Ovary (tissue), 10 donors: ENCODE measurements at places on chromosomes 16 and 17. TPM values are rescaled to one million over a fixed set of nuclear protein-coding genes. Genes with fewer than 3 reads are reported as not detected.

- no peak overlapping the region for H3K27ac ChIP-seq
- H3K36me3 ChIP-seq: no peaks in the 10 kb centered on the region
- no peak for DNase-seq
- H3K27me3 ChIP-seq: no peaks in the 10 kb centered on the region
- no peaks in the 10 kb centered on the region for H3K4me1 ChIP-seq
Measured at GRCh38 chr17:32604966-32605365, 118.2 kb downstream of the CDK5R1 start.

DNA sequence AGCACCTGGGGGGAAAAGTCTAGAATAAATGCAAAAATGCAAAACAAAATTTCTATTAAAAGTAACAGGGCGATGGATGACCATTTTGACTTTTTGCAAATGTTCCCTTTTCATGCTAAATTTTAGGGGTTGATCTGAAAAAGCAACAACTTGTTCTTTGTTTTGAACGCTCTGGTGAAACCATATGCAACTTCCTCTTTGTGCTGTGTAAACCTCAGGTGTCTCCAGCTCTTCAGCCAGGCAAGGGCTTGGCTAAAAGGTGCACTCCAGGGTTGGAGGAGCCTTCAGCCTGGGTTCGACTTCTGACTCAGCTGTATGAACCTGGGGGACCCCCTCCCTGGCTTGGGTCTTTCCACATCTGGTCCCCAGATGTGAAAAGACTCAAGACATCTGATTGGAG, 9.5 kb downstream of the IRF8 start:
- H3K27ac ChIP-seq: no peak overlapping the region
- DNase-seq: no peak
- peaks cover 6% of the 10 kb centered on the region for H3K4me1 ChIP-seq
- no peaks in the 10 kb centered on the region for H3K36me3 ChIP-seq

Gene SNF8
- polyA plus RNA-seq: 73.1 TPM

- H3K4me1 ChIP-seq: peaks cover 9% of the 10 kb centered on the region
- DNase-seq: no peak
- H3K27ac ChIP-seq: no peak overlapping the region
- H3K4me3 ChIP-seq: no peak overlapping the region
Measured at GRCh38 chr17:38458521-38458920, 30.3 kb downstream of the ARHGAP23 start.

Gene HSPB9
- not detected for polyA plus RNA-seq

Gene GCGR
- polyA plus RNA-seq: not detected

DNA sequence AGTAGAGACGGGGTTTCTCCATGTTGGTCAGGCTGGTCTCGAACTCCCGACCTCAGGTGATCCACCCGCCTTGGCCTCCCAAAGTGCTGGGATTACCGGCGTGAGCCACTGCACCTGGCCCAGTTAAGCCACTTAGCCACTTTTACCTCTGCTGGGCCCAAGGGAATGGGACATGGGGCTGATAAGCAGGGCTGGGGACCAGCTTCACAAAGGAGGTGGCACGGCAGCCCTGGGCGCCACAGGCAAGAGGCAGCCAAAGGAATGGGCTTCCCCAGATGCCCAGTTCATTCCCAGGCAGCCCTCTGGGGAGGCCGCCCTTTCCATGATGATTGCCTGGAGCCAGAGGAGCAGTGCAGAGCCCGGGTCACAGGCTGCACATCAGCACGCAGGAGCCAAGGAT, 5.0 kb upstream of the CYB561 start:
- H3K4me1 ChIP-seq: peaks cover 7% of the 10 kb centered on the region
- no peaks in the 10 kb centered on the region for H3K27me3 ChIP-seq
- H3K4me3 ChIP-seq: no peak overlapping the region
- DNase-seq: no peak

- DNase-seq: no peak
- no peaks in the 10 kb centered on the region for H3K27me3 ChIP-seq
- no peaks in the 10 kb centered on the region for H3K36me3 ChIP-seq
- no peak overlapping the region for H3K27ac ChIP-seq
- no peaks in the 10 kb centered on the region for H3K4me1 ChIP-seq
Measured at GRCh38 chr17:77749989-77750388, 208.5 kb upstream of the TNRC6C start.

Gene NPIPA8
- 2.5 TPM for polyA plus RNA-seq

DNA sequence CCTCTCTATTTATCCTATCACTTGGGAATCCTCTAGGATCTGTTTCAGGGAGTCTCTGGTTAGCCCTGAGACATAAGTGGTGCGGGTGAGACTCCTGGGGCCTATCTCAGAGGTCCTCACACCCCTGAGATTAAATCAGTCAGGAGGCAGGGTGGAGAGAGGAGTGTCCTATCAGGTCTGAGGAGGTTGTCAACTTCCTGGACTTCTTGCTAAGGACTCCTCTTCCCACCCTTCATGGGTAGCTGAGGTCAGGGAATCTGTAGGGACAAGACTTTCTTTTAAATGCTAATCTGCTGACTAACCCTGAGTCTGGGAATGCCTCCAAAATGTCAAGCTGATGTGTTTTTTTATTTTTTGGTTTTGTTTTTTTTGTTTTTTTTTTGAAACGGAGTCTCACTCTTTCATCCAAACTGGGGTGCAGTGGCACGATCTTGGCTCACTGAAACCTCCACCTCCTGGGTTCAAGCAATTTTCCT, 6.6 kb upstream of the ARMC5 start:
- H3K27me3 ChIP-seq: no peaks in the 10 kb centered on the region
- no peak overlapping the region for H3K4me3 ChIP-seq
- no peaks in the 10 kb centered on the region for H3K36me3 ChIP-seq
- DNase-seq: no peak
- H3K27ac ChIP-seq: peak overlapping the region; percentile 49

DNA sequence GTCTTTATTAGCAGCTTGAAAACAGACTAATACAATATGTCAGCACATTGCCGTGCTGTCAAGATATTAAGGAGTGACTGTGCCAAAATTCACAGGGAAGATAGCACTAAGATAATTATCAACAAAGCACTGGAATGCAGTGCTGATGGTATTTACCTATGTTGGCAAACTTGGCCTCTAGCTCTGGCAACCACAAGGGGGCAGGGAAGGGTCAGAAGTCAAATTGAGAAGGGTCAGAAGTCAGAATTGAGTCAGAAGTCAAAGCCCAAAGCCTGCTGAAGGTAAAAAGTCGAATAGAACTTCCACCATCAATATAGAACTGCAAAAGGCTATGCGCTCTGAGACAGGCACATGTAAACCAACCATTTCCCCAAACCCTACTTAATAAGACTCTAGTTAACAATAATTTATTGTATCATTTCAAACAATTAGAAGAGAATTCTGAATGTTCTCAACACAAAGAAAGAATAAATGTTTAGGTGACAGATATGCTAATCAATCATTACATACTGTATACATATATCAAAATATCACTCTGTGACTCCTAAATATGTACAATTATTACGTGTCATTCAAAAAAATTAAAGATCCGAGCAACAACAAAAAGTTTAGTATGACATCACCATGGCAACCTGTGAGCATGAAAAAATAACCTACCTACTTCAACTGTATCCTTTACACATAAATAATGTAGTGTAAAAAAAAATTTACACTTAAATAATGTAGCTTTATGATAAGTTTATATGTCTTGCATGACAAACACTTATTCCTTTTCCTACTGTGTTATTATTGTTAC, 916.1 kb downstream of the KCNJ2 start:
- H3K4me1 ChIP-seq: no peaks in the 10 kb centered on the region
- no peak for DNase-seq
- H3K27ac ChIP-seq: no peak overlapping the region

DNA sequence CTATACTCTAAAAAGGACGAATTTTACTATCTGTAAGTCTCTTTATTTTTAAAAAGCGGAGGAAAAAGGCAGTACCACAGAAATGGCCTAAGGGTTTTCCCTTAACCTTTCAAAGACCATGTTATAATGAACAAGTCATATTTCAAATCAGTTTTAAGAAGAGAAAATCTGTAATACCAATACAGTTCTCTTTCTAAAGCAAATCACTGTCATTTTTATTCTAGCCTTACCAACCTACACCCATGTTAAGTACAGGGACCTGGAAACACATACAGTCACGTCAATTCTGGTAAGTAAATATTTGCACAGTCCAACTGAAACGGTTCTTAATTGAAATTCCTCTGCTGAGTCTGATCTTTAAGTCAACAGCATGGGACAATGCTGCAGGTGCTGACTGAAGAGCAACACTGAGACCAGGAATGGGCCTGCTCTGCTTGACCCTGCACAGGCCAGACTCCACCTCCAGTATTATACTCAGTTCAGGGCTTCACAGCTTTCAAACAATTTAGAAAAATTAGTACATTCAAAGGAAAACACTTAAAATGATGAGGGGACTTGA, 20.2 kb downstream of the MBTPS1 start:
- no peaks in the 10 kb centered on the region for H3K36me3 ChIP-seq
- H3K27me3 ChIP-seq: no peaks in the 10 kb centered on the region
- DNase-seq: no peak
- H3K4me3 ChIP-seq: no peak overlapping the region
- no peaks in the 10 kb centered on the region for H3K4me1 ChIP-seq

DNA sequence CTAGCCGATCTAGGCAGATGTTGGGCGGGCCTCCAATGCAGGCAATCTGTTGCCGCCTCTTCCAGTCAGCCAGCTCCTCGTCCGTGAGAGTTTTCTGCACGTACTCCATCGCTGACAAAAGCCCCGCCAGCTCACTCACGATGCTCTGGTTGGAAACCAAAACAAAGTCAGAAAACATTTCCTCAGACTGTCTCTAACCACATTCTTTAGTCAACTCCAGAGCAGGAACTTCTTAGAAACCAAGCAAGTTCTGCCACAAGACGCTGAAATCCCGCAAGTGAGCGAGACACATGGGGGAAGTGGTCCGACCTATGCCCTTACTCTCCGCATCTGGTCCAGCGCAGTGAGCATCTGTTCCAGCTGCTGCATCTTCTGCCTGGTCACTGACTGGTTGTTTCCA, 49.1 kb downstream of the STAT5A start:
- no peaks in the 10 kb centered on the region for H3K4me1 ChIP-seq
- no peaks in the 10 kb centered on the region for H3K27me3 ChIP-seq
- H3K27ac ChIP-seq: no peak overlapping the region
- H3K36me3 ChIP-seq: no peaks in the 10 kb centered on the region
- no peak overlapping the region for H3K4me3 ChIP-seq

GRCh38 chr17:73139296-73139695, 25.5 kb upstream of the SSTR2 start:
- H3K4me1 ChIP-seq: no peaks in the 10 kb centered on the region
- H3K27me3 ChIP-seq: no peaks in the 10 kb centered on the region
- no peak for DNase-seq
- H3K36me3 ChIP-seq: no peaks in the 10 kb centered on the region

Gene LGALS9
- polyA plus RNA-seq: 62.8 TPM

- no peaks in the 10 kb centered on the region for H3K36me3 ChIP-seq
- H3K27me3 ChIP-seq: no peaks in the 10 kb centered on the region
- H3K4me1 ChIP-seq: peaks cover 9% of the 10 kb centered on the region
- H3K4me3 ChIP-seq: no peak overlapping the region
- no peak overlapping the region for H3K27ac ChIP-seq
Measured at GRCh38 chr16:81620796-81621195, 158.3 kb upstream of the PLCG2 start.

Gene CCDC200
- 0.12 TPM for polyA plus RNA-seq

GRCh38 chr17:79248843-79249493, 174.3 kb downstream of the ENGASE start:
- H3K27ac ChIP-seq: no peak overlapping the region
- no peaks in the 10 kb centered on the region for H3K4me1 ChIP-seq
- no peak for DNase-seq
- H3K4me3 ChIP-seq: no peak overlapping the region
- no peaks in the 10 kb centered on the region for H3K36me3 ChIP-seq

- H3K27me3 ChIP-seq: no peaks in the 10 kb centered on the region
- no peak for DNase-seq
- H3K27ac ChIP-seq: no peak overlapping the region
- no peak overlapping the region for H3K4me3 ChIP-seq
- no peaks in the 10 kb centered on the region for H3K36me3 ChIP-seq
Measured at GRCh38 chr17:64092113-64092512, 37.8 kb downstream of the ERN1 start.

DNA sequence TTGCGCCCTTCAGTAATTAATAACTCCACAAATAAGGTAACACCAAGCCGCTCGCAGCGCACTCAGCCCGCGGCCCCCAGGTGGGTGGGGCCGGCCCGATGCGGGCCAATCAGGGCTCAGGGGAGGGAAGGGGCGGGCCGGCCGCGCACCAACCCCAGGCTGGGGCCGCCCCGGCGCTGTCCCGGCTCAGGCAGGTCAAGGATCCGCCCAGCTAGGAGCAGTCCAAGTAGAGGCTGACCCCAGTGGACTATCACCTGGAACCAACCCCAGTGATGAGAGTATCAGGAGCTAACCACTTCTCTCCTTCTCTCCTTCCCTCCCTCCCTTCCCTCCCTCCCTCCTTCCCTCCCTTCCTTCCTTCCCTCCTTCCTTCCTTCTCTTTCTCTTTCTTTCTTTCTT, 110.8 kb downstream of the C16orf78 start:
- peak overlapping the region; percentile 62 for H3K27ac ChIP-seq
- DNase-seq: peak; percentile 85
- peaks cover 3% of the 10 kb centered on the region for H3K4me1 ChIP-seq
- peak overlapping the region; percentile 24 for H3K4me3 ChIP-seq

- no peaks in the 10 kb centered on the region for H3K27me3 ChIP-seq
- DNase-seq: no peak
- no peaks in the 10 kb centered on the region for H3K36me3 ChIP-seq
- H3K4me1 ChIP-seq: no peaks in the 10 kb centered on the region
- H3K27ac ChIP-seq: no peak overlapping the region
Measured at GRCh38 chr16:69910964-69911363, 40.2 kb upstream of the CLEC18A start.

DNA sequence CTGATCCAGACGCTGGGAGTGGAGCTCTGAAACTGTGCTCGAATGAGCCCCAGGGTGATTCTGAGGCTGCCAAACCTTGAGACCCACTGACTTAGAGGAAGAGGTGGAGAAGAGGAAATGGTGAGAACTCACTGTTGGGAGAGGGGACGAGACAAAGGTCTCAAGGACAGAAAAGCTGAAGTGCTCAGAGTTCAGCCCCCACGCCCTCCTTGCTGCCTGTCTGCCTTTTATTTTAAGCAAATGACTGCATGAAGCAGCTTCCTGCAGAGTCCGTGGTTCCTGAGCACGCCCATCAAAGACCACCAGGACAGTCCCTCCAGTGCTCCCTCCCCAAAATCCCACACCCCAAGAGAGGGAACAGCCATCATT, 20.4 kb downstream of the COTL1 start:
- peaks cover 18% of the 10 kb centered on the region for H3K4me1 ChIP-seq
- no peaks in the 10 kb centered on the region for H3K27me3 ChIP-seq
- no peaks in the 10 kb centered on the region for H3K36me3 ChIP-seq
- H3K4me3 ChIP-seq: no peak overlapping the region
- DNase-seq: no peak

DNA sequence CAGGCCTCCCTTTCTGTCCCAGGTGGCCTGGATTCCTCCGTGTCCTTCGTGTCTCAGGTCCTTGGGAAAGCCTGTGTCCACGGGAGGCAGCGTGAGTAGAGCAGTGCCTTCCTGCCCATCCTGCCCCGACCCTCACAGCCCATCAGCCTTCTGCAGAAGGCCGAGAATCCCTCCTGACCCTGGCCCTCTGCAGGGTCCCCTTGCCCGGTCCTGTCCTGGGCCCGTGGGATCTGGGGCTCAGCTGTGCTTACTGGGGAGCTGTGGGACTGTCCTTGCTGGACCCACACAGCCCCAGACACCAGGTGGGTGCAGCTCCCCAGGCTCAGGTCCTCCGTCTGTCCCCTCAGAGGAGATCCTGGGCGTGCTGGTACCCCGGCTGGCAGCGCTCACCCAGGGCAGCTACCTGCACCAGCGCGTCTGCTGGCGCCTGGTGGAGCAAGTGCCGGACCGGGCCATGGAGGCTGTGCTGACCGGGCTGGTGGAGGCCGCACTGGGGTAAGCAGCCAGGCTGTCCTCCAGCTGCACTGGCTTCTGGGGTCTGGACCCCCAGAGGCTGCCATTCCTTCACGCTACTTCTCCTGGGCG, 3.9 kb downstream of the TELO2 start:
- H3K4me3 ChIP-seq: no peak overlapping the region
- H3K27me3 ChIP-seq: no peaks in the 10 kb centered on the region
- no peak overlapping the region for H3K27ac ChIP-seq
- no peak for DNase-seq
- peaks cover 6% of the 10 kb centered on the region for H3K4me1 ChIP-seq
